Fibroblast of lung (primary cell): ENCODE measurements at places on chromosomes 12 and 14. TPM values are rescaled to one million over a fixed set of nuclear protein-coding genes. Genes with fewer than 3 reads are reported as not detected.

Gene ENDOU
- total RNA-seq = 0.17 TPM in 1 of 2 replicates, not detected in the other

Gene C14orf39
- total RNA-seq = not detected in 2 replicates

Gene FOXN4
- total RNA-seq = not detected in 2 replicates

Gene FGF23
- total RNA-seq = not detected in 2 replicates

Gene IL23A
- total RNA-seq = 0.17 TPM in 1 of 2 replicates, not detected in the other

Gene PRB2
- not detected in 2 replicates for total RNA-seq

Gene PCED1B
- 0.26 and 0.33 TPM in 2 replicates for total RNA-seq

Gene GLIPR1
- 36.0 and 59.8 TPM in 2 replicates for total RNA-seq
